Caudate nucleus (tissue), 63 donors: ENCODE measurements at places on chromosomes 1 and 21.

DNA sequence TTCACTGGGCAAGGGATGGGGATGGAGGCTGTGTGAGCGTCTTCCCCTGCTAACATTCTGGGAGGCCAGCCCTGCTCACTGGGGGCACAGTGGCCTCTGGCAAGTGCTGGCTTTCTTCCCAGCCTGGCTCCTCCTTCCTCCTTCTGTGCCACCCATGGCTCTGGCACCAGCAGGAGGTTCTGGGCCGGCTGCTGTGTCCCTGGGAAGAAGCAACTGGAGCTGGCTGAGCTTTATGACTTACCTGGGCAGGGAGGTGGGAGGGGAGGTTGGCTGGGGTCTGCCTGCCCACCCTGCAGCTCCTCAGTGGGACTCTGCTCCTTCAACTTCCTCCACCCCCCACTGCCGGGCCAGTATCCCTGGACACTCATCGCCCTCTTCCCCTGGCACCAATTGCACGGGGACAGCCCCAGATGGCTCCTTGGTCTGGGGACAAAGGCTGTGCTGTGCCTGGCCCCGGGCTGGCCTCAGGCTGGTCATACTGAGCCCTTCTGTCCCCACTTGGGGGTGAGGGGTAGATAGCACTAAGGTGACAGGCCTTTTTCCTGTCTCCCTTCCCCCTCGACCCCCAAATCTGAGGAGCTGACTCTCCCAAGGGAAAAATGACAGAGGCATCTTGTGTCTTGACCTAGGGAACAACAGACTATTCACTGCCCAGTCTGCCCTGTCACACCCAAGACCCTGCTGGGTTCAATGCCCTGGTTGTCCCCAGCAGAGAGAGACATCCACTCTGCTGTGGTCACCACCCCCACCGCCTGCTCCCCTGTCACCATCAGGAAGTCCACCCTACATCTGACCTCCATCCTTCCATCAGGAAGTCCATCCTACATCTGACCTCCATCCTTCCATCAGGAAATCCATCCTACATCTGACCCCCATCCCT lies 14.4 kb downstream of the CDK18 start:
- peak; percentile 81 for DNase-seq

- DNase-seq = no peak
Observed at GRCh38 chr1:235610157-235610556, 39.4 kb downstream of the GNG4 start.

DNA sequence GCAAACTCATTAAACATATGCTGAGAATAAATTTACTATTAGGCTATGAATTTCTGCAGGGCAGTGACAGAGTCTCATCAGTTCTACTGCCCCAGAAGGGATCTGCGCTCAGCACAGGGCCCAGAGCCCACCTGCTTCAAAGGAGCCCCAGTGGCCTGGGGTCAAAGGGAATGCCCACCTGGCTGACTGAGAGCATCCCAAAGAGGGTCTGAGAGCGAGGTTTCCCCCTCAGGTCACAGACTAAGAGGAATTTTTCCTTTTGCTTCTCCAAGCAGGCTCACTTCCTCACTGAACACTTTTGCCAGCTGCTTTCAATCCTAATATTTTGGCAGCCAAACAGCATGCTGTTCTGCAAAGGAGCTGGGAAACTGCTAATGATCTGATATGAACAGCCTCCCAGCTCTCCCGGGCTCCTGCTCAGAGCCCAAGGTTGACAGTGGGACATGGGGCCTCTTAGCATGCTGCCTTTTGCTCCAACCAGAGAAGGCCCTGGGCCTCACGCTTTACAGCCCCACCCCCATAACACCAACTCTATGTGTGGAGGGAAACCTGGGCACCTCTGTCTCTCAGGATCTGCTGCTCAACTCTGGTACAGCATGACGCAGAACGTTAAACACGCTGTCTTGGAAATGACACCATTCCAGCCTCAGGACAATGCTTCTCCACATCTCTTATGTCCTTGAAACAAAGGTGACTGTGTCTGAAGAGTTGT lies 70.7 kb upstream of the SYT6 start:
- no peak for DNase-seq

GRCh38 chr1:222167111-222167510 lies 380.8 kb downstream of the HHIPL2 start:
- no peak for DNase-seq

GRCh38 chr1:156523801-156524480 lies 23.4 kb upstream of the MEF2D start:
- DNase-seq = no peak

DNA sequence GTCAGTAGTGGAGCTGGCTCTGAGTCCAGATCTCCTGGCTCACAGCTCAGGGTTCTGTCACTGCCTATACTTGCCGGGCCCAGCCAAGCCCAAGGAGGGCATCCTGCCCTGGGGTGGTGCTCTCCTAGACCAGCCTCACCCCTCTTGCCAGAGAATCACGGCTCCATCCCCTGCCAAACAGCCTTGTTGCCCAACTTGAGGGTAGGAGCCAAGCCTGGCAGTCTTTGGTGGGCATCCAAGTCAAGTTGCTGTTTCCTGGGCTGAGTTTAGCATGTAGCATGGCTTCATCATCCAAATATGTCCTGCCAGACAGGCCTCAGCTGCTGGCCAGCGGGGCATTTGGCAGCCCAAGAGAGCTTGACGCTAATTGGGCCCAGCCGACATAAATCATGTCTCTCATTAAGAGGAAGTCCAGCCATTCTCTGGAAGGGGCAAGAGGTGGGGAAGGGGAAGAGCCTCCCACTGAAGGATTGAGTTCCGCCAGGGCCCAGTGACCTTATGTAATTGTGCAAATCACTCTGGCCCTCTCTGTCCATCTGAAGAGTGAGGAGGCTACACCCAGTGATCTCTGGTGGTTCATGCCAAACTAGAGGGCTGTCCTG lies 22.6 kb upstream of the TRABD2B start:
- DNase-seq = no peak

- DNase-seq = no peak
Observed at GRCh38 chr1:58746757-58747156, 37.1 kb downstream of the JUN start.

DNA sequence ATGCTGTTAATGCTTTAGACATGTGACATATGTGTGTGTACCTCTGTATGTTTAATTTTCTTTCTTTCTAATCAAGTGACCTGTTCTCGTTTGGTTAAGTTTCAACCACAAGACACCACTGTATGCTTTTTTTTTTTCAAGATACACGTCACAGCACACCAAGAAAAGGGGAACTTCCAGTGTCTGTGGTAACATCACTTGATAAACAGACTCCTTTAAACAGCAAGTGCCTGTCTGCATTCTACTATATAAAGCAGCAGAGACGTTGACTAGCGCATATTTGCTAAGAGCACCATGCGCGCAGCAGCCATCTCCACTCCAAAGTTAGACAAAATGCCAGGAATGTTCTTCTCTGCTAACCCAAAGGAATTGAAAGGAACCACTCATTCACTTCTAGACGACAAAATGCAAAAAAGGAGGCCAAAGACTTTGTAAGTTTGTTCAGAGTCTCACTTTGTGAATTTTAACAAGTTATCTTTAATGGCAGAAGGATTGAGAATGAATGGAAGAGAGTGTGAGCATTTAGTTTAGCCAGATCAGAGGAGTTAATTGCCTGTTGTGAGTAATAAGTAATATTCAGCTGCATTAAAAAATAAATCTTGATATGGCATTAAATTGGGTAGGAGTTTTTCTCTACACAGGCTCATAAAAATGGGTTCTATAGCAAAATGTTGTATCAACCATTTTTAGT lies at the start of gene RGS1:
Gene RGS1 (plus strand): TSS at position 275 of the 691 bp plus-strand sequence. CDS start 20 bp downstream, at position 295.
- no peak for DNase-seq

DNA sequence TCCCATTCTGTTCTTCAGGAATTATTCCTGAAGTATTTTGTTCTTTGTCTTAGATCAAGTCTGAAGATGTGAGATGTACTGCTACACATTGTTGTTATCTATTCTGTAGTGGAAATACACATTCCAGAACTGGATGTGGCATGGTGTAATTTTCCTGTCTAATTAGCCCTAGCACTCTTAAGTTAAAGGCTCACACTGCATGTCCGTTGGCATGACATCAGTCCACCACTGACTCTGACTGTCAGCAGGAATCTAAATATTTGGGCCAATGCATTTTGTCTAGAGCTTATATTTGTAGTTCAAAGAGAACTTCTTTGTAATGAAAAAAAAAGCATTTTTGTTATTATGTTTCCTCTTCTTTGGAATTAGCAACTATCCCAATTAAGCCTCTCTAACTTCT lies 201.0 kb downstream of the S1PR1 start:
- no peak for DNase-seq

GRCh38 chr1:166479052-166479631 lies 312.3 kb upstream of the FAM78B start:
- DNase-seq = no peak

GRCh38 chr1:109910963-109911798 lies 532 bp downstream of the CSF1 start:
- no peak for DNase-seq

GRCh38 chr1:151137789-151138188 lies 8.6 kb downstream of the SEMA6C start:
- no peak for DNase-seq

DNA sequence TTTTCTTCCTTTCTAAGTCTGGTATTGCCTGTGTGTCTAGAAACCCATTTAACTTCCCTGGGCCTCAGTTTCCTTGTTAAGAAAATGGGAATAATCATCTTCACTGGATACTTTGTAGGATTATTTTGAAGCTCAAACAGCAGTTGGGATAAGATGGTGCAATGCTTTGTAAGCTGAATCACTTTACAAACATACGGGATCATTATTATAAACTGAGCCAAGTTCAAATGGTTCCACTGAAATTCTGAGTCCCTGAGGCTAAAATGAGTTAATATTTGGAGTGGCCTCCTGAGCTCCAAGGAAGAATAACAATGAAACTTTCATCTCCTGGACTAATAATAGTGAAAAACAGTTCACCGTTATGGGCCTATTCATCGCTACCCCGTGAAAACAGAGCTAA lies 388.0 kb downstream of the PLPP3 start:
- no peak for DNase-seq

DNA sequence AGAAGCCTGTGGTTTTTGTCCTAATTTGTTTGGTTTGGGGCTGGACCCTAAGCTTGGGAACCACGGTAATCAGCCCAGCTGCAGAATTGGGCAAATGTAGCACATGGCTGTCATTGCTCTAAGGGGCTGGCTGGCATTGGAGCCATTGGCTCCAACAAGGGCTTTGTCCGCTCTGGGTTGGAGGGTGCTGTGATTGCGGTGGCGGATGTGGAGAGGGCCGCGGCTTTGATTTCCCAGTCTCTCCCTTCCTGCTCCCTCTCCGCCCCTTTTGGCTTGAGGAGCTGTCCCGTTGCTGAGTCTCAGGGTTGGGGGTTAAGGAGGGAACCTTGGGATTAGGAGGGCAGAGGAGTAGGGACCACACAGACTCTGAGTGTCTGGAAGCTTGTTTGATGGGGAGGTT lies 91.7 kb upstream of the CD34 start:
- DNase-seq = no peak

- peak; percentile 80 for DNase-seq
Observed at GRCh38 chr1:229003233-229004031, 267.5 kb upstream of the RAB4A start.

DNA sequence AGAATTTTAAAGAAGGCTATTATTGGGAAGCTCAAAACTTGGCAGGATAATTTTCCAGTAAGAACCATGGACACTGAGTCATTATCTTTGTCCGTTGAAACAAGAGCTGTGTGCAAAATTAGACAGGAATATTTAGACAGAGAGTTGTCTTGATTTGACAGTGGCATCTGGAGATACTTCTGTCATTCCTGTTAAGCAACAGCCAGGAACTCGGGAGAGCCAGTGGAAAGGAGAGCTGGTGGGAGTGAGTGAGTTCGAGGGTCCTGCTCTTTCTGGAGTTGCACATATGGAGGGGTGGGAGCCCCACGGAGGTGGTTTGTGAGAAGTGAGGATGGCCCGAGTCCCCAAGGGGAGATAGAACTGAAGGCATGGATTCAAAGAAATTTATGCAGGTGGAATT lies 3.1 kb downstream of the COQ8A start:
- DNase-seq = no peak
